ENCODE measurements at places on chromosomes 11 and 22. TPM values are rescaled to one million over a fixed set of nuclear protein-coding genes. Genes with fewer than 3 reads are reported as not detected.

The OR4A47 gene
- total RNA-seq: not detected

The RBMXL2 gene
- not detected for total RNA-seq

The TRIM51 gene
- not detected for total RNA-seq

The OR5AP2 gene
- total RNA-seq: not detected

The P2RY2 gene
- 1.0 TPM for total RNA-seq

The DEFB131B gene
- total RNA-seq: not detected

The IL17REL gene
- total RNA-seq: not detected

The PHF21B gene
- 0.66 TPM for total RNA-seq

The CSRP3 gene
- not detected for total RNA-seq

The MPST gene
- 40.7 TPM for total RNA-seq
